ENCODE measurements at places on chromosomes 5 and 9.
A peak's percentile ranks its signal among the peaks of the same experiment; 100 is the strongest.

GRCh38 chr9:93258818-93259489, 75.0 kb downstream of the WNK2 start:
- no peak for DNase-seq

GRCh38 chr9:135983208-135984071, 22.3 kb upstream of the UBAC1 start:
- no peak for DNase-seq

DNA sequence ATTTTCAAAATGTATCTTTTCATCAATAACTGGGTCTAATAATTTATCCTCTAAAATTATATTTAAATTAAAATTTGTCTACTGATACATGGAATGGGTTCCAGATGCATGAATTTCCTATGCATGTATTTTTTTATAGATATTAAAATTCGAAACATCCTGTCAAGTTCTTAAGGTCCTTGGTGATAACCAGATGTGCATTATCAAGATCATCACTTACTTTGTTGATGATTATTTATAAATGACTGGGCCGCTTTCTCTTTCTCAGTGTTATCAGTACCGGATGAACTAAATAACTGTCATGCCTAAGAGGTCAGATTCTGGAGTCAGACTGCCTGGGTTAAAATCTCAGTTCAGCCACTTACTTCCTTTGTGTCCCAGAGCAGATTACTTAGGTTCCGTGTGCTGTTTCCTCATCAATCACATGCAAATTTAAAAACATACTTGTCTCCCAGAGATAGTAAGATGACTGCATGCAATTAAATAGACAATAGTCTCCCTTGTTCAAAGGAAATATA, 124.3 kb downstream of the TEX10 start:
- no peak for DNase-seq

GRCh38 chr5:106418196-106418595, 1252.5 kb downstream of the EFNA5 start:
- no peak for DNase-seq

- no peak for DNase-seq
Observed at GRCh38 chr5:52119768-52120167, 667.9 kb upstream of the ITGA1 start.

GRCh38 chr5:151499501-151500035, 52.2 kb downstream of the SLC36A1 start:
- DNase-seq: no peak

GRCh38 chr5:10645671-10646070, 81.8 kb downstream of the ANKRD33B start:
- no peak for DNase-seq

- DNase-seq: no peak
Observed at GRCh38 chr9:98886691-98887229, 56.9 kb upstream of the COL15A1 start.

DNA sequence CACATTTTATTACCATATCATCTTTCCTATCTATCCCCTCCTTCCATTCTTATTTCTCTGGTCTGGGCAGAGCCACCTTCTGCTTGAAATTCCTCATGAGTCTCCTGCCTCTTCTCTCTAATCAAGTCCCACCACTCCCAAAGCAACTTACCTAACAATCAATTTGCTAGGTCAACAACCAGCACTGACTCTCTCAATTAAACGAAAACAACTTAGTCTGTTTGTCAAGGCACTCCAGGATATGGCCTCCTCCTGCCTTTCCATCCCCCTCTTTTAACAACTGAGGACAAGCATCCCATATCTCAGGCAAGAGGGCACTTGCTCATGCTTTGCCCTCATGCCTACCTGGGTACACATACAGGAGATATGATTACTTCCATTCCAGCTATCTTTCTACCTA, 47.4 kb downstream of the HCN1 start:
- no peak for DNase-seq

DNA sequence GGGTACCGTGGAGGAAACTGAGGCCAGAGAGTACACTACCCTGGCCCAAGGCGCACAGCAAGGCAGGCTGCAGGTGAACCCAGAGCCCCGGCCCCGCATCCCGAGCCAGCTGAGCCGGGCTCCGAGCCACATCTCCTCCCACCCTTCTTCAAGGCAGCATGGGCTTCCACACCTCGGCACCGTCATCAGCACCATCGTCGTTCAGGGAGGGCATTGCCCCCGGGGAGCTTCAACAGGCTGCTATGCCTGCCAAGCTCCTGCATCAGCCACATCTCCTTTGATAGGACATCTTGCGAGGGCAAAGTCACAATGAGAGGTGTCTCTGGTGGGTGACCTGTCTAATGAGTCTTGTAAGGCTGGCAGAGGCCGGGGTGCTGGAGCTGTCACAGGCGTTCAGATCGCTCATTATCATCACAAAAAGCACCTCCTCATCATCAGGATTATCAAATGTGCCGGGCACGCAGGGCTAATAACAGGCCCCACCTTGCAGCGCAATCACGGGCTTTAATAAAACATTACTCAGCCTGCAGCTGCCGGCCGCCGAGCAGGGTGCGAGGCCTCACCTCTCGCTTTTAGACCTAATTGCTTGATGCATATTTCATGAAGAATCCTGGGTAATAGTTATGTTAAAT, 20.0 kb upstream of the SLC25A51 start:
- DNase-seq: no peak

GRCh38 chr5:83487155-83487554, 15.6 kb downstream of the VCAN start:
- no peak for DNase-seq

GRCh38 chr5:150589862-150590601, 50.4 kb upstream of the SYNPO start:
- no peak for DNase-seq

GRCh38 chr9:84759300-84759750, 89.8 kb downstream of the NTRK2 start:
- no peak for DNase-seq

GRCh38 chr9:133405508-133406438, 12.0 kb downstream of the REXO4 start:
- DNase-seq: no peak

DNA sequence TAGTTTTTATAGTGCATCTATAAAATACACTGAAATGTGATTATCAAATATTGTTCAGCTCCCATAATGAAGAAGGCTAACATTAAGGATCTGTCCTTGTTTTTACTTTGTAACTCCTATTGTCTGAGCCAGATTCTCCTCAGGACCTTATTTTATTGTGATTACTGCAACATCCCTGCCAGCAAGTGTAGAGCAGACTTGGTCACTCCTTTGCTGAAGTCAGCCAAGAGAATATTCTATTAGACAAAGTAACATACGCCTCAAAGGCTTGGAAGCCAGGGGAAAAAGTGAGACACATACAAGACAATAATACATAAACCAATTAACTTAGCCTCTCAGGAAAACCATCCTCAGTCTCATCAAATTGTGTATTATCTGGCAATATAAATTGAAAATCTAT, 269.6 kb downstream of the ARL15 start:
- DNase-seq: no peak

DNA sequence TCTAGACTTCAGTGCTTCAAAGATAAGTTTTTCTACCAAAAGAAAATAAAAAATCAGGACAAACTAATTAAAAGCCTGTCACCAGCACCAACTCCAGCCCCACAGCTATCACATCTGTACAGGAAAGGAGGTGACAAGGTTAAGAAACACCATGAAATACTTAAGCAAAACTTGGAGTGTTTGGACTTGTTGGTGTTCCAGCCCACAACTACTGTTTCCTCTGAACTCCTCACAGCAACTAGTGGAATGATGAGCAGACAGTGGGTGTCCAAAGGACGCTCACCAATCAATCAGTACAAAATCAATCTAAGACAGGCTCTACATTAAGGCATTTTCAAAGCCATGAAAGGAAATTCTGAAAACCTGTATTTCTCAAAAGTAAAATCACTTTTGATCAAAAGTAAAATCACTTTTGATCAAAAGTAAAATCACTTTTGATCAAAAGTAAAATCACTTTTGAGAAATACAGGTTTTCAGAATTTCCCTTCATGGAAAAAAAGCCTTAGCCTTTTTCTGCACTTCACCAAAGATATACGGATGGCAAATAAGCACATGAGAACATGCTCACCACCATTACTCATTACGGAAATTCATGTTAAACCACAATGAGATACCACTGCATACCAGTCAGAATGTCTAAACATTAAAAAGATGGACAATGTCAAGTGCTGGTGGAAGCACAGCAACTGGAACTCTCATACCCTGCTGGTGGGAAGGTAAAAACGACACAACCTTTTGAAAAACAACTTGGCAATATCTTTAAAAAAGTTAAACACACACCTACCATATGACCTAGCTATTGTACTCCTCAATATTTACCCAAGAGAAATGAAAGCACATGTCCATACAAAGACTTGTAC, 79.7 kb downstream of the MED27 start:
- no peak for DNase-seq

DNA sequence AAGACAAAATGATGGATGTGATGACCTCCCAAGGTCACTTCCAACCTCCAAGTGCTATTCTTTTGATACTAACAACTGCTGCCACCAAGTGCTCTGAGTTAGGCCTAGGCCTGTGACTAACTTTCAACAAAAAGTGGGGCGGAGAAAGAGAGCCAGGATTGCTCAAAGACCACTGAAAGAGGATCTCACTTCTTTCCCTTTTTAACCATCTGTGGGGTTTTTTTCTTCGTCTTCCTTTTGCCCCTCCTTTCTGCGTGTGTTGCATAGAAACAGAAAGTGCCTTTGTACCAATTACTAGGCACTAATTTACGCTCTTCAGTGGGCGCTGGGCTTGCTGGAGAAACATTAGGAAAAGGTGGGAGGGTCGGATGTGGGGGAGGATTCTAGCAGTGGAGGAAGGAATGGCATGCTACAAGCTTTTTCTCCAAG, 8.0 kb downstream of the KLF9 start:
- DNase-seq: no peak

GRCh38 chr5:174793684-174794328, 69.4 kb downstream of the MSX2 start:
- DNase-seq: peak; percentile 44

GRCh38 chr5:106408141-106408540, 1262.6 kb downstream of the EFNA5 start:
- DNase-seq: no peak

DNA sequence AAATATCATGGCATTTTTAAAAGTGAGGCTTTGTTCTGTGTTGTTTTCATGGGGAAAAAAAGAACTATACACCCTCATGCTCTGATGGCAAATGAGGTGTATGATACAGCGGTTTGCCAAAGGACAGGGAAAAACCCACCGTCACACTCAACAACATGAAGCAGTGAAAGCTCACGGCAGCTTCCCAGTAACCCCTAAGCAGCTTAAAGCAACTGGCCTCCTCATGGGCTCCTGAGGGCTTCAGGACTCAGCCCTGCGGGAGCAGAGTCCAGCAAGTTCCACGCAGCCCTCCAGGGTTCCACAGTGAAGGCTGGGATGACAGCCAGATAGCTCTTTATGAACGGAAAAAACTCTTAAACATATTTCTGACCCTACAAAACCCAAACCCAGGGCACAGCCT, 12.9 kb downstream of the BARHL1 start:
- DNase-seq: no peak

DNA sequence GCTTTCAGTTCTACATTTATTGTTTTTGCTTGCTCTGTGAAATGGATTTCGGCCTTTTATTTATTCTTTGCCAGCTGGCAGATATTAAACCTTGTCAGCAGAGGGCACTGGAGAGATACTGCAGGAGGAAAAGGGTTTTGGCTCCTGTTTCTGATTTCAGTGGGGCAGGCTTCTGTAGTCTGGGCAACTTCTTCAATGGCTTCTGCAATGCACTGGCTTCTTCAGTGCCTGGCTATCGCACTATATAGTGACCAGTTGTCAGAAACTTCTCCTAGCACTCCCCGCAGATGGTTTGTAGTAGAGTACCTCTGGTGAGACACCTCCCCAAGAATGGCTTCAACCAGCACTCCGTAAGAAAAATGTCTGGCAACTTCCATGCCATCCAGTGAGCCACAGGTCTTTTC, 3.2 kb upstream of the NFX1 start:
- DNase-seq: peak; percentile 74

- no peak for DNase-seq
Observed at GRCh38 chr5:169805527-169805934, 168.5 kb downstream of the DOCK2 start.

GRCh38 chr9:135580664-135581380, 19.3 kb downstream of the PAEP start:
- DNase-seq: no peak

DNA sequence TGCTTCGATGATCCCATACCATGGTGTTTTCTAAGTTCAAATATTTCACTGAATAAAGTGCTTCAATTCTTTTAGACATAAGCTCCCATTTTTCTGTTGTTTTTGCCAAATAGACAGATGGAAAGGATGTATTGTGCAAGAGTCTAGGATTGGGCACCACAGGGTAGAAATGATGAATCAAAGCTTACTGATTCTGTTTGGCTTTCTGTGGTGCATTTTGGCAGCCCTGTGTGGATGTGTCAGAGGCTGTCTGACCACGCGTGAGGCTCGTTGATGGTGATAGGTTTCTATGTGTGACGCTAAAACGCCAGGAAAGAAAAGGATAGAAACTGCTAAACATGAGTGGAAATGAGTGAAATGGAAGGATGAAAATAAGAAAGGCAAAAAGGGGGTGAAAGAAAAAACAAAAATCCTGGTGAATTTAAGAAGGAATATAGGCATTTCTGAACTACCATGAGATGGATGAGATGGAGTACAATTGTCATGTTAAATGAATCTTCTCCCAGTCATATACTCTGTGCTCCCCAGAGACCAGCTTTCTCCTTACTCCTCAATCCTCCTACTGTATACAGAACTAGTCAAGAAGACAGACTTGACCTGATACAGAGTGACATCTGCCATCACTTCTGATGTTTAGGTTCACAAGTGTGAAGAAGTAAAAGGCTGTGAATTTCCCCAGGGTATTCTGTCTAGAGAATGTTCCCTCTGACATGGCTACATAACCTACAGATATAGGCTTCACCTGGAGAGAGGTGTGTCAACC, 54.4 kb downstream of the ANKH start:
- no peak for DNase-seq

DNA sequence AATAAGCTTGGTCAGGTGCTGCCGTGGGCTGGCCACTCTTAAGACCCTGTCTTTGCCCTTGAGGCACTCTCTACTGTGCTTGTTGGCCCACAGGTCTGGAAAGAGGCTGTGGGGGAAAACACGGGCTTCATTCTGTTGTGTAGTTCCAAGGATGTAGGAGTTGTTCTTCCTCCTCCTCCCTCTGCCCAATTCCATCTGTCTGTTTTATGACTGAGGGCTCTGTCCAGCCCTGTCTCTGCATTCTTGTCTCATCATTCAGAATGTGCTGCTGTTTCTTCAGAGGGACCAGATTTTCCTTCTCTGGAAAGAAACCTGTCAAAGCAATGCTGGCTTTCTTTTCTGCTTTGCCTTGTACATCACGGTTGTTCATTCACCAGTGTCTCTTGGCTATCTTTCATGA, 84.1 kb downstream of the MAP1B start:
- no peak for DNase-seq

GRCh38 chr5:112921833-112922817, at the start of gene REEP5:
Gene REEP5 (minus strand): TSS chr5:112922227. CDS start chr5:112922190, 37 bp downstream.
- DNase-seq: peak; percentile 59

DNA sequence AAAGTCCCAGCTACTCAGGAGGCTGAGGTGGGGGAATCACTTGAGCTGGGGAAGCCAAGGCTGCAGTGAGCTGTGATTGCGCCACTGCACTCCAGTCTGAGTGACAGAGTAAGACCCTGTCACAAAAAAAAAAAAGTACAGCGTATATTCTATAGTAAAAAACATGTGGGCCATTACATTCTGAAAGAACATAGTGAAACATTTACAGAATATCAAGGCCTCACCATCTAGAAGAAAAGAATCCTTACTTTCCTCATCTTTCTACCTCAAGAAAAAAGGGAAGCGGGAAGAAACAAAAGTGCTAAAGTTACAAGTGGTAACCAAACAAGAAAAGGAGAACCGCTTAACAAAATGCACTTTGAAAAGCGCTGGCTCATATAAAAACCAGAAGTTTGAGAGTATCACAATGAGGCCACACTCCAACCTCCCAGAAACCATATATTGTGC, 5.7 kb upstream of the SYK start:
- DNase-seq: no peak

Data from NCI-H1105 (cell line).